ENCODE measurements at places on chromosomes 5 and 9. TPM values are rescaled to one million over a fixed set of nuclear protein-coding genes. Genes with fewer than 3 reads are reported as not detected.

Gene CDX1
- not detected for total RNA-seq

Gene SOHLH1
- total RNA-seq = not detected

Gene BAAT
- total RNA-seq = not detected

Gene PAEP
- not detected for total RNA-seq

Gene SLCO6A1
- not detected for total RNA-seq

Gene MIER3
- 21.2 TPM for total RNA-seq

Gene FRRS1L
- total RNA-seq = not detected

Gene PCDHGB2
- 0.18 TPM for total RNA-seq

Gene ABO
- total RNA-seq = not detected

Gene SLC4A9
- total RNA-seq = not detected

GRCh38 chr9:6942406-6942805, 184.6 kb downstream of the KDM4C start:
- no peak for DNase-seq

DNA sequence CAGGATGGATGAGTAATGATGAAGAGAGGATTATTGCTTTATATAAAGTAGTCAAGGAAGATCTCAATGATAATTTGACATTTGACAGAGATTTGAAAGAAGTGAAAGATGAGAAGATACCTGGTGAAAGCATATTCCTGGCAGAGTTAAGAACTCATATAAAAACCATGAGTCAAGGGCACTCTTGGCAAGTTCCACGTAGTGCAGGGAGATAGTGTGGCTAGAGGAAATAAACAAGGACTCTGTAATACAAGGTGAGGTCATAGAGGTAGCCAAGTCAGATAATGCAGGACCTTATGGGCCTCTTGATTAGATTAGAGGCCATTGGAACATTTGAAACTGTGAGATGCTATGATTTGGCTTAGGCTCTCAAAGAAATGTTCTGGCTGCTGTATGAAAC, 72.3 kb downstream of the HCN1 start:
- no peak for DNase-seq

DNA sequence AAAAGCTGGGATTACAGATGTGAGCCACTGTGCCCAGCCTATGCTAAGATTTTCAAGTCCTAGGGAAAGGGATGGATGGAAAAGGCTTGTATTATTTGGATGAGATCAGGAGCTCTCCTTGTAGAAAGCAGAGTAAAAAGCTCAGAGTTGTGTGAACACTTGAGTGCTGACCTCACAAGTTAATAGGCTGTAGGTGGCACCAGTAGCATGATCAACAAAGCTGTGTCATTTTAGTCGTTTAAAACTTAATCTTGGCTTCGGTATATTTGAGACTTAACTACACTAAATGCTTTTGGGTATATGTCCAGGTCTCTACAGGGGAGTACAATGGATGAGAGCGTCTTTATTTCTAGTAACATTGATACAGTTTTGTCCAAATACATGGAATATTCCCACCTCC, 264.2 kb downstream of the TMEM38B start:
- DNase-seq = no peak

- DNase-seq = no peak
Observed at GRCh38 chr9:107809871-107810460, 320.4 kb upstream of the KLF4 start.

- DNase-seq = no peak
Observed at GRCh38 chr5:77893225-77893860, 117.2 kb upstream of the TBCA start.

DNA sequence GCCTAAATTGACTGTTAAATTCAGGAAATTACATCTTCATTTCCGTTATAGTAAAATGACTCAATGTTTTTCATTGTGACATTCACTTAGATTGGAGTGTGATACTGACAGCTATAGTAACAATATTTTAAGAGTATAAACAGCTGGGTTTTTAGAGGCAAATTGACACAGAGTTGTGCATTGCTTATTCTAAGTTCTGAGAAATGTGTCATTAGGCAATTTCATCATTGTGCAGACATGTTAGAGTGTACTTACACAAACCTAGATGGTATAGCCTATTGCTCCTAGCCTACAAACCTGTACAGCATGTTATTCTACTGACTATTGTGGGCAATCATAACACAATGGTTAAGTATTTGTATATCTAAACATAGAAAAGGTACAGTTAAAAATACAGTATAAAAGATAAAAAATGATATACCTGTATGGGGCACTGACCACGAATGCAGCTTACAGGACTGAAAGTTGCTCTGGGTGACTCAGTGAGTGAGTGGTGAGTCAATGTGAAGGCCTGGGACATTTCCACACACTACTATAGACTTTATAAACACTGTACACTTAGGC, 132.7 kb downstream of the PDE4D start:
- no peak for DNase-seq

DNA sequence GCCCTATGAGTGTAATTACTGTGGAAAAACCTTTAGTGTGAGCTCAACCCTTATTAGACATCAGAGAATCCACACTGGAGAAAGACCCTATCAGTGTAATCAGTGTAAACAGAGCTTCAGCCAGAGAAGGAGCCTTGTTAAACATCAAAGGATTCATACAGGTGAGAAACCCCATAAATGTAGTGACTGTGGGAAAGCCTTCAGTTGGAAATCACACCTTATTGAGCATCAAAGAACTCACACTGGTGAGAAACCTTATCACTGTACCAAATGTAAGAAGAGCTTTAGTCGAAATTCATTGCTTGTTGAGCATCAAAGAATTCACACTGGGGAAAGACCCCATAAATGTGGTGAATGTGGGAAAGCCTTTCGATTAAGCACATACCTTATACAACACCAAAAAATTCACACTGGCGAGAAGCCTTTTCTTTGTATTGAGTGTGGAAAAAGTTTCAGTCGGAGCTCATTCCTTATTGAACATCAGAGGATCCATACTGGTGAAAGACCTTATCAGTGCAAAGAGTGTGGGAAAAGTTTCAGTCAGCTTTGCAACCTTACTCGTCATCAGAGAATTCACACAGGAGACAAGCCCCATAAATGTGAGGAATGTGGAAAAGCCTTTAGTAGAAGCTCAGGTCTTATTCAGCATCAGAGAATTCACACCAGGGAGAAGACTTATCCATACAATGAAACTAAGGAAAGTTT, 9.9 kb downstream of the ZNF189 start:
- DNase-seq = no peak

GRCh38 chr9:135515083-135515951, 5.9 kb upstream of the LCN1 start:
- DNase-seq = no peak

- no peak for DNase-seq
Observed at GRCh38 chr9:117718085-117718484, 13.9 kb downstream of the TLR4 start.

GRCh38 chr5:75338408-75338807, 1.4 kb downstream of the HMGCR start:
- DNase-seq = no peak

DNA sequence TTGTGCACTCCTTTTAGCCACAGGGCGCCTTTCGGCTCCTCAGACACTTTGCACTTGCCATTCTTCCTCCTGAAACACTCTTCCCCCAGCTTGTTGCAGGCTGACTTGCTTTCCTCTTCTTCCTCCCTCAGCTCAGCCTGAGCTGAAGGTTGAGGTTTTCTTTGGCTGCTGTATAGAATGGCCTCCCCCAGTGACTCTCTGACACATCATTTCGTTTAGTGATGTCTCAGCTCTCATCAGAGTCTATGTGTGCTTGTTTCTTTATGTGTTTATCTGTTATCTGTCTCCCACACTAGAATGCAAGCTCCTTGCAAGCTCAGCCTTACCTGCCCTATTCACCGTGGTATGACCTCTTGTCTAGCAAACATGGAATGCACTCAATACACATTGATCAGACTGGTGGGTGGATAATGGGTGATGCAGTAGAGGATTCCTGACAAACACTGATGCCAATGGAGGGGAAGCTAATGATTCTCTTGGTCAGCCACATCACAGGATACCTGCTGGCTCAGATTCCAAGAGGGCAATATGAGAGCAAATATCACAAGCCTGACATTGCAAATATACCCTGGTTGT, 112.9 kb upstream of the STC2 start:
- no peak for DNase-seq

DNA sequence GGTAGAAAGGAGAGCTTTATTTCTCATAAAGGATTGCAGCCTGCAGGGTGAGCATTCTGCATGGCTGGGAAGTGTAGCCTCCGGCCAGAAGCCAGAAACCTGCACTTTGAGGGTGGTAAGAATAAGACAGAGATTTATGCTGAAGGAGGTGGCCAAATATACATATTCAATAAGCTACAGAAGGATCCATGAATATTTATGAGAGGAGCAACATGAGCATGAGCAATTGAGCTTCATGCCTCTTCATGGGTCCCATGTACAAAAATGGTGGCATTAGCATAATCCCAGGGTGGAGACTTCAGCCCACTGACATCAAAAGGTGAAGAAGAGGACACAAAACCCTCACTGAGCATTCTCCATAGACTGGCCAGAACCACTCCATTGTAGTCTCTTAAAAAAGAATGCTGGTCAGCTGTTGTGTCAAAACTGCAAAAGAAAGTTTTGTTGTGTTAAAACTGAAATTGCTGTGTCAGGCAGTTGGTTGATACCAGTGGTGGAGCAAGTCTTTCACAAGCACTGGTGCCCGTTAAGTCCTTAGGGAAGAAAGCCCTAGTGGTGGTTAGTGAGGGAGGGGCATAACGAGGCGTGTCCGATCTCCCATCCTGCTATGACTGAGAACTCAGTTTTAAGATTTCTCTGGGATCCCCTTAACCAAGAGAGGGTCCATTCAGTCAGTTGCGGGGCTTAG, 160.8 kb upstream of the MAP1B start:
- DNase-seq = no peak

DNA sequence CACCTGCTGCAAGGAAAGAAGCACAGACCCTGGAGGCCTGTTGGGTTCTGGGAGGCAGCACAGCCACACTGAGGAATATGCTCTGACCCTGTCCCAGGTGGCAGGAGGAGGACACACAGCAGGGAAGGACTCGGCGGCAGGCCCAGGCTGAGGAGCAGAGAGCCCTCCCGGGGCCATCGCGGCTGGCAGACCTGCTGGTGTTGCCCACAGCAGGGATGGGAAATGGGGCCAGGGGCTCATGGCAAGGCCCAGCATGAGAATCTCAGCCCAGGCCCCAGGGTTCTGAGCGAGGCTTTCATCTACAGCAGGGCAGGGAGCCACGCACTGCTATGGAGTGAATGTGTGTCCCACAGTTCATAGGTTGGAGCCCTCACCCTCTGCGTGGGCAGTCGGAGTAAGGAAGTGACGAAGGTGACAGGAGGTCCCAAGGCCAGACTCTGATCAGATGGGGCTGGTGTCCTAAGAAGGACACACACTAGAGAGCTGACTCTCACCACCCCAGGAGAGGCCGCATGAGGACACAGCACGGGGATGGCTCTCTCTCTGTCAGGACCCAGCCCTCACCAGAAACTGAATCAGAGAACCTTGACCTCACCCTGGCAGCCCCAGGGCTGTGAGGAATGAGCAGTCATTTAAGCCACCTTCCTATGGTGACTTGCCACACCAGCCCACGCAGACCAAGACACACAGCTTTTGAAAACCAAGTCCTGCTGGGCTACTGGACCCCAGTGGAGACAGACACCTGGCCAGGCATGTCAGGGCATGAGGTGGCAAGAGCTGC, 10.3 kb upstream of the GPSM1 start:
- no peak for DNase-seq

DNA sequence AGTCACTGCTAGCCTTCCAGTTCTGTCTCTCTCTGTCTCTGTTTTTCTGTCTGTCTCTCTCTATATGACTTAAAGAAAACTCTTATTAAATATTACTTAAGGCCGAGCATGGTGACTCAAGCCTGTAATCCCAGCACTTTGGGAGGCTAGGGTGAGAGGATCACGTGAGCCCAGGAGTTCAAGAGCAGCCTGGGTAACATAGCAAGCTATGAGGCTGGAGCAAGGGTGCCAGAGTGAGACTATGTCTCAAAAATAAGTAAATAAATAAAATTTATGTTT, 1.7 kb upstream of the GBGT1 start:
- DNase-seq = no peak

DNA sequence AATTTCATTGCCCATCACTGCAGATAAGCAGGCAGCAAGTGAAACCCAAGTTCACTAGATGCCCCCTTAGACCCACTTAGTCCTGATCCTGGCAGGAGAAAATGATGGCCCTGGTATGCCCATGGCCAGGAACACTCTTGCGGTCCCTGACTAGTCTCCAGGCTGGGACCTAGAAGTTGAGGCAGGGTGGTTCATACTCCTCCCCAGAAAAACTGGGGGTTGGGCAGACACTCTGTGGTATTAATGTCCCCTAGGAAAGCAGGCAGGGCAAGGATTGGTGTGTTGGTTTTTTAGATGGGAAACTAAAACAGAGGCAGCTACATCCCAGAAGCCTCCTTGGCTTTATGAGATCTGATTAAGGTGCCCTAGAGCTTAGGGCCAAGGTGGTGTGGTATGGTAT, 13.1 kb downstream of the LHX6 start:
- DNase-seq = no peak

DNA sequence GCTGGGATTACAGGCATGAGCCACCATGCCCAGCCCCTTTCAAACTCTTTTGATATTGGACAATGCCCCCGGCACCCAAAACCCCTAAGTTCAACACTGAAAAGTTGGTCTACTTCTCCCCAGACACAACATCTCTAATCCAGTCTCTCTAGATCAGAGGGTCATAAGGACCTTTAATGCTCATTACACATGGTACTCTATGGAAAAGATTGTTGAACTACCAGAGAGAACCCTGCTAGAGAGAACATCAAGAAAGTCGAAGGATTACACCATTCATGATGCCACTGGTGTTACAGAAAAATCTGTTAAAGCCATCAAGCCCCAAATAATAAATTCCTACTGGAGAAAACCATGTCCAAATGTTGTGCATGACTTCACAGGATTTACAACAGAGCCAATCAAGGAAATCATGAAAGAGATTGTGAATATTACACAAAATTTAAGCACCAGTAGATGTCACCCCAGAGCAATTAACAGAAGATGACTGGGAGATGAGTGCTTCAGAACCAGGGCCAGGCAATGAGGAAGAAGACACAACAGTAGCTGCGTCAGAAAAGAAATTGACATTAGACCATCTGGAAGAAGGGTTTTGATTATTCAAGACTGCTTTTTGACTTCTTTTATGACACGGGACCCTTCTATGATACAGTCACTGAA, 28.3 kb upstream of the NIPAL4 start:
- peak; percentile 84 for DNase-seq

DNA sequence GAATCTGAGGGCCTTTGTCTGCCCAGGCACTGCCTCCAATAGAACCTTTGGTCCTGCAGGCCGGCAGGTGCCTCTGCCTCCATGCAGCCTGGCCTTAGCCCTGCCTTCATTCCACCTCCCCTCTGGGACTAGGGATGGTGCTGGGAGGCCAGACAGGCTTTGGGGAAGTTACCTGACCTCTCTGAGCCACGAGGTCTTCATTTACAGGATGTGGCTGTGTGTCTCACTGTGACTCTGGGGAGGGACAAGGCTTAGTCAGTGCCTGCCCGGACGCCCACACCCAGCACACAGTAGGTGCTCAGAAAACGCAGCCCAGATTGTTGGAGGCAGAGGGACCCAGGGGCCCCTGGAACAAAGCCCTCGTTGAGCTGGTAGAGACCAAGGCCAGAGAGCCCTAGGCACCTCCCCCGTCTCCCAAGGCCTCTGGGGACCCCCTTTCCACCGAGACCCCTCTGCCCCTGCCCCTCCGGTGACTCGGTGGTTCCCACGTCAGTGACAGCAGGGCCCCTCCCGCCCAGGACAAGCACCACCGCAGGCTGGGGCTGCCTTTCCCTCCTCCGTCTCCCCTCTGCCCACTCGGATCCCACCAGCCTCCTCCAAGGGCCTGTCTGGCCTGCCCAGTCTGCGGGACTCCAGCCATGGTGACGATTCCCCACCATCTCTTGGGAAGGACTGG, 46.9 kb upstream of the EGFL7 start:
- no peak for DNase-seq
